ENCODE measurements at places on chromosomes 1 and 21.

GRCh38 chr1:230189341-230189740 is 122.3 kb downstream of the GALNT2 start:
- DNase-seq = peak; percentile 86

GRCh38 chr1:219294251-219294650 is 120.6 kb downstream of the LYPLAL1 start:
- no peak for DNase-seq

GRCh38 chr21:36254106-36254941 is 65.7 kb upstream of the MORC3 start:
- DNase-seq = no peak

DNA sequence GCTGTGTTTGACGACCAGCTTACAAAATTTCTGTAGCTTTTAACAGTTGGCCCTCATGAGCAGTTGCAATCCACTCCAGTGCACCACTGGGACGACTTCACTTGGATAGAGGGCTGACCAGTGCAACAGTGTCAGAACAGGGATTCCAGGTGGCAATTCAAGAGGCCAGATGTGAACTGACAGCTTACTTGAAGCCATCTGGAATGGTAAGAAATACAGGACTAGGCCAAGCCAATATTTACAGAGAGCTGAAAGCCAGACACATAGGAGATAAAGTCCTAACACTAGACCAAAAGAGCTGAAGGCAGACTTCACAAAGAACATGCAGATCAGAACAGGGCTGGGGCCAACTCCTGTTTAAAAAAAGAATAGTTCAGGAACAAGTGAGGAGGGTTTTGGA is 93.5 kb upstream of the NFIA start:
- peak; percentile 53 for DNase-seq

DNA sequence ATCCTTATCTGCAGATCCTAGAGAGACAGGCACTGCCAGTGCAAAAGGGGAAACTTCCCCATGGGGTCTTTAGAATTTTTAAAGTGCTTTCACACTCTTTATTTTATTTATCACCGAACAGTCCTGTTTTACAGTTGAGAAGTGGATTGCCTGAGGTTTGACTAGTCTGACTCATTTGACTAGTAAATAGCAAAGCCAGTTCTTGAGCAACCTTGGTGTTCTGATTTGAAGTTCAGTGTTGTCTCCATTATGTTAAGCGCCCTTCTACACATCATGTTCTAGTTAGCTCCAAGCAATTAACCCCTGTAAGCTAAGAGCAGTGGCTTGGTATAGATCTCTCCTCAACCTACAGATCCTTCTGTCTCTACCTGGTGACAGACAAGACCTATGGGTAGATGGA is 262.9 kb downstream of the CACNA1E start:
- no peak for DNase-seq

- no peak for DNase-seq
These were observed 137.6 kb upstream of the USP24 start for GRCh38 chr1:55352811-55353180.

GRCh38 chr1:64864018-64864940 is 102.1 kb downstream of the JAK1 start:
- DNase-seq = peak; percentile 3

DNA sequence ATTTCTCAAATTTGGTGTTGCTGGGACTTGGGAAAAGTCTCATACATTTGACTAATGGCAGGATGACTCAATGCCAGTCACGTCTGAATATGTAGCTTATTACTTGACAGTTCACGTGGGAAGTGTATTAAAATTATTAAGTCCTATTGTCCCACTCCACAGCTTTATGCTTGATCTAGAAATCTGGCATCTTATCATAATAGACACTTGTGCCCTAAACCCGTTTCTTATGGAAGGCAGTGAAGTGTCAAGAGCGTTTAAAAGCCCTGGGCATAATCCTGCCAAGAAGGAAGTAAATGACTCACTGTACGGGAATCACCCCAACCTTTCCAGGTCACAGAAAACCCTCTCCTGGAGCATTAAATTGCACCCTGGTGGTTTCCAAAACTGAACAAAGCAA is 207.4 kb downstream of the APP start:
- no peak for DNase-seq

GRCh38 chr1:91884459-91885212 is 1.3 kb downstream of the TGFBR3 start:
- DNase-seq = no peak

DNA sequence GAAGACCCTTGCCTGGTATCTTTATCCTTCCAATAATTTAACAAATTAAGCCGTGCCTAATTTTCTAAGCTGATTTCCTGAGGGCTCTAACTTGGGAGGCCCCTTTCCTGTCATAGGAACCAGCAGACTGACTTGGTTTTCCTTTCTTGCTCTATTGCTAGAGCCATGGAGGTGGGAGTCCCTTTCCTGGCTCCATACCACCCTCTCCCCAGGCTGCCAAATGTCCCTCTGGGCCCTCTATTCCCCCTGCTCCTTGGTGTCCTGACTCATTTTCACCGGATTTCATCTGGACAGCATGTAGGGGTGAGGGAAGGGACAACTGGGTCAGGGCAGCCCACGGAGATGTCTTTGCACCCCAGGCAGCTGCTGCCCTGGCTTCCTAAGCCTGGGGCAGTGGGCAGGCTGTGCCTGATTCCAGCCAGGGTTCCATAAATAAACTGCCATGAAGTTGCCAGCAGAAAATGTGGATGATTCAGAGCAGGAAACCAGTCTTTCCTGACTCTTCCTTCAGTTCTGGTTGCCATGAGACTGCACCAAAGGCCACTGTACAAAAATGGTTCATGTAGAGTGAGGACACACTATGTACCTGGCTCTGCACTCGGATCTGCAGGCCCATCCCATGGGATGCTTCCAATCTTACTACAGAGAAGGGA is 38.0 kb upstream of the SERBP1 start:
- DNase-seq = no peak

DNA sequence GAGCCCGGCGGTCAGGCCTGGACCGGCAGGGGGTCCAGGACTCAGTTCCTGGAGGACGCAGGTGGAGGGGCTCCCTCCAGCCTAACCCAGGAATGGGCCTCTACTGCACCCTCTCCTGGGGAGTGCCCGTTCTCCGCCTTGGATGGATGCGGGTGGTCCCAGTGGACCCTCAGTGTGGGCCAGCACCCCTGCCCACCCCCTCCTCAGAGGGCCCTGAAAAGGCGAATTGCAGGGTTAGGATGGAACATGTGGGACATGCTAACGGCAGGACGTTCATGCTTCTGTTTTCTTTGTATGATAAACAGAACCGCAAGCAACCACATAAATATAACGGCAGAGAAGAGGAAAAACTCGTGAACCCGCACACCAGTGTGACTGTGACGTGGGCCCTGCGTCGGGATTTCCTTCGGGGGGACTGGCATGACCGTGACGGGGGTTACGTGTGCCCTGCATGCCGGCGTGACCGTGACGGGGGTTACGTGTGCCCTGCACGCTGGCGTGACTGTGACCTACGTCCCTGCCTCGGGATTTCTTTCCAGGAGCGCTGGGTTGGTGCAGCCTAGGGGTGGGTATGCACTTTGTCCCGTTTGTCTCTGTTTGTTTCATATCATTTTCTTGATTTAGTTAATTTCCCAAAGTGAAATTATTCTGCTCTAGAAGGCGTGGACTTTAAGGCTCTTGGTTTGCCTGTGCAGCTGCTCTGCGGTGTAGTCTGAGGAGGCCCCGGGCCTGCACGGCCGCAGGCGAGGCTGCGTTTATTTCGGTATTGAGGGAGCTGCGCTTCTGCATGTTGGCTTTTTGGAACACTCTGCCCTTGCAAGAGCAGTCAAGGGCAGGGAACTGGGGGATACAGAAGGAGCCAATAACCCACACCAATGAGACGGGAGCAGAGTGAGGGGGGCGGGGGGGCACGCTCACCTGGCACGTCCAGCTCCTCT is 3.1 kb downstream of the FTCD start:
- DNase-seq = peak; percentile 1

- no peak for DNase-seq
These were observed 5.5 kb downstream of the SLFNL1 start for GRCh38 chr1:41015897-41016470.

- no peak for DNase-seq
These were observed 55.4 kb downstream of the SLC37A1 start for GRCh38 chr21:42568866-42569731.

GRCh38 chr1:28974432-28974831 is 60.1 kb downstream of the EPB41 start:
- no peak for DNase-seq

GRCh38 chr21:26769613-26770188 is 75.5 kb downstream of the ADAMTS1 start:
- DNase-seq = no peak

- DNase-seq = no peak
These were observed 2.8 kb downstream of the RPS8 start for GRCh38 chr1:44777969-44778635.

- DNase-seq = no peak
These were observed 58.3 kb upstream of the TARBP1 start for GRCh38 chr1:234537236-234537635.

GRCh38 chr1:89364954-89365550 is 1.2 kb downstream of the GBP6 start:
- no peak for DNase-seq

- no peak for DNase-seq
These were observed 5.8 kb upstream of the CD1C start for GRCh38 chr1:158283965-158284364.

DNA sequence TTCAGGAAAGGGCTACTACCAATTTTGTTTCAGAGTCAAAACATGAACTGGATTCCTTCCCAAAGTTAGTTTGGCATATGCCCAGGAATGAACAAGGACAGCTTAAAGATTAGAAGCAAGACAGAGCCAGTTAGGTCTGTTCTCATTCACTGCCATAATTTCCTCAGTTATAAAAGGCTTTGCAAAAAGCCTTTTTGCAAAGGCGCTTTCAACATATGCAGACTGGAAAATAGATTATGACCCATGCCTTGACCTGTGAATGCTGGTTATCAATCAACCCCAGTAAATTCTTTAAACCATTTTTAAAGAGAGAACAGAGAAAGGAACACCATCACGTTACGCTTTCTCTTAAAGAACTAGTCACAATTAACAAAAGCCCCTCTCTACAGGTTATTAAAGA is 1.7 kb upstream of the FRRS1 start:
- no peak for DNase-seq

GRCh38 chr1:46699666-46700065 is 19.2 kb downstream of the EFCAB14 start:
- DNase-seq = no peak

GRCh38 chr21:18970416-18970815 is 566.8 kb upstream of the TMPRSS15 start:
- DNase-seq = no peak

GRCh38 chr1:204483791-204484190 is 10.8 kb downstream of the PIK3C2B start:
- no peak for DNase-seq

DNA sequence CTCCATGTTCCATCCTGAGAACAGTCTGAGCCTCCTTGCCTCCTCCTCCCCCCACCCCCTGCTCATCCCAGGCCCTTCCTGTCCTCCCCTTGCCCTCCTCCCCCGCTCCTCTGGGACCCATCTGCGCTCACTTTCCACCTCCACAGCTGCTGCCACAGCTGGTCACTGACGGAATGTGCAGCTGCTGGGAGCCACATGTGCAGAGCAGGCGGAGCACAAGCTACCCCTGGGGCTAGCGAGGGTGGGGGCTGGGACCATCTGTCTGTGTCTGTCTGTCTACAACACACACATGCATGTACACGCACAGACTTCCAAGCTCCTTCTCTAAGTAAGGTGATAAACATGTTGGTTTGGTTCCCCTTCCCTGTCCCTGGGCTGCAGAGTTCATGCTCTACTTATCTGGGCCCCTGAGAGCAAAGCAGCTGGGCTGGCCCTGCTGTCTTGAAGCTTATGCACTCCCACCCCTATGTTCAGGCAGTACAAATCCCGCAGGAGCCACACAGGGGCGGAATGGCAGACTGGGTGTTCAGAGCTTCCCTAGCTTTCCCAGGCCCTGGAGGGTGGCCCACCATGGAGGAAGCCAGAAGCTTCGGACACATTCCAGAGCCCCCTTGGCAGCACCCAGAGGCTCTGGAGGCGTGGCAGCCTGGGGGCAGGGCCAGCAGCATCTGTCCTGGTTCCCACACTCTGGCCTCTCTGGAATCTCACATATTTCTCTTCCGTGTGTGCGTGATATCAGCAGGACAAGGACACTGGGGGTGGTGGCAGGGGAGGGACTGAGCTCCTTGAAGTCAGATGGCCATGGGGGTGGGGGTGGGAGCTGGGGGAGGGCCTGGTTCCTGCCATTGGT is 7.0 kb upstream of the HEYL start:
- no peak for DNase-seq

- no peak for DNase-seq
These were observed 221.3 kb downstream of the FOXD2 start for GRCh38 chr1:47659146-47659545.

DNA sequence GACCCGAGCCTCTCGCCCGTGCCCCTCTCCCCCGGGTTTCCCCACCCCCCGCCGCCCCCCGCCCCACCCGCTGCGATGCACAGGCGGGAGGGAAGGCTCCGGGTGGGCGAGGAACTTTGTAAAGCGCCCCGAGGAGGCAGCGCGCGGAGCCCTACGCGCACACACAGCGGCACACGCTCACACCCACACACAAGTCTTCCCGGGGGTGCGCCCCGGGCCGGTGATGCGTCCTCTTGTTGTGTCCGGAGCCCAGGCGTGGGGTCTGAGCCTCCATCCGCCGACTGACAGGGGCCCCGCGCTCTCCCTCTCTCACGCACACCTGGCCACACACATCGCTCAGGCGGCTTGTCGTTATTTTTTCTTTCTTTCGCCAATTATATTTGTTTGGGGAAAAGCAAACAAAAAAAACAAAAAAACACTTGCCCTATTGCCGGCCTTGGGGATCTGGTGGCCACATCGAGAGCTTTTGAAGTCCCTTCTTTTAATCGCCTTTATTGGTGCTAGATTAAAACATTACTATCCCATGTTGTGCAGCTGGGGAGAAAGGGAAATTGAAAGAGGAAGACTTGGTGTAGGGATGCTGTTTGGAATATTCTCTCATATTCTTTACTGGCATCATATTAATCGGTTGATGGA is 770 bp downstream of the NTNG1 start:
- no peak for DNase-seq

- DNase-seq = no peak
These were observed 103.6 kb downstream of the RYR2 start for GRCh38 chr1:237145379-237146135.

DNA sequence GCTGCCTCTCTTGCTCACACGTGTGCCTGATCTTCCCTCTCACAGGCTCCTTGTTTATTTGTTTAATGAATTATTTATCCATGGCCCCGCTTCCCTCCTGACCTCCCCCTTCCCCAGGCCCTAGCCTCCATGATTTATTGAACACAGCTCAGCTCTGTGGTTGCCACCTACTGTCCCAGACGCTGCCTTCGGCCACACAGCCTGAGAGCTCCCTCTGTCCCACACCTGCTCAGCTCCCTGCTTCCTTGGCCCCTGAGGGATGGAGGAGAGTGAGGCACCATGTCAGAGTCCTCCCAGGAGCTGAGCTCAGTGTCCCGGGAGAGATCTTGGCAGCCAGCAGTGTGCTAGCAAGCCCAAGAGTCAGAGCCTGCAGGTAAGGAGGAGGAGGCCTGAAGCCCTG is 3.1 kb upstream of the EFNA3 start:
- DNase-seq = no peak

DNA sequence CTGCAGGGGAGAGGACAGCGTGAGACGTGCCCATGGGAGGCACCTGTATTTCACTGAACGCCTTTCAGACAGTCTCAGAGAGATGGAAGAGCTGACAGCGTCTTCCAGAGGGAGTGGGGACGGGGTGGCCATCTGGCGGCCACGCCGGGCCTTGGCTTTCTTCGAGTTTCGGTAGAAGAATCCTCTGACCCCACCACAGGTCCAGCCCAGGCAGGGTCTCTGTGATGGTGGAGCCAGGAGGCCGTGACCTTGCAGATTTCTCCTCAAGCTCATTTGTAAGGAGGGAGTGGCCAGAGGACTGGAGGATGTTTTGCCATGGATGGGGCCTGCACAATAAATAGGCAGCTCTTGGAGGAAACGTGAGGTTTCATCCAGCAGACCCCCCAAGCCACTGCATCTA is 47.6 kb upstream of the ADARB1 start:
- no peak for DNase-seq
